Choroid plexus epithelial cell (primary cell): ENCODE measurements at places on chromosomes 2 and 18.
A peak's percentile ranks its signal among the peaks of the same experiment; 100 is the strongest.

DNA sequence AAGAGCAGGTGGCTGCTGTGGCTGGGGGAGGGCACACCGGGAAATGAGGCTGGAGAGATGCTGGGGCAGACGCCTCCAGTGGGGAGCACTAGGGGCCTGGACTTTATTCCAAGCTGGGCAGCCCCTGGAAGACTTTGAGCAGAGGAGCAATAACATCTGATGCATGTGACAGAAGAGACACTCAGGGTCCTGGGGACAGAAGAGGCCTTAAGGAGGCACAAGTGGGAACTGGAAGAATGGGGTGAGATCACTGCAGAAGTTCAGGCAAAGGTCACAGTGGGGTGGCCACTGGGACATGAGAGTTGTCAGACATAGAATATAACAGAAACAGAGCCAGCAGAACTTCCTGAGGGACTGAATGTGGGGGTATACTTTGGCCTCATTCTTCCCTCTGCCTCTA lies 24.0 kb downstream of the TGFA start:
- DNase-seq: no peak

DNA sequence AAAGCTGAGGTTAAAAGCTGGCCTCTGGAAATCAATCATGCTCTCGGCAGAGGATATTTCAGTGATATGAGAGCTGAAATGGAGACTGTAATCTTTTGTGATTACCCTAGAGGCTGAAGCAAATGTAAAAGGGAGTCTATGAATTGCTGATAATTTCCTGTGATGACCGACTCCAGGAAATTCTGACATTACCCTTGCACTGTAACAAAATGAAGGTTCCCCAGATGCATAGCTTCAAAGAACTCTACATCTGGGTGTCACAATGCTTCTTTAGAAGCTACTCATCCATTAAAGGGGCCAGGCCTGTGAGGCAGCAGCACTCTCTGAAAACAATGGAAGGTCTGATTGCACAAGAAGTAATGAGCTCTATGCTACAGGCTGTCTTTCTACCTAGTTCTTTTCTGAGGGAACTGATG lies 268.2 kb upstream of the SESTD1 start:
- no peak for DNase-seq

- no peak for DNase-seq
These were observed 37.0 kb downstream of the STK39 start for GRCh38 chr2:168210216-168210894.

DNA sequence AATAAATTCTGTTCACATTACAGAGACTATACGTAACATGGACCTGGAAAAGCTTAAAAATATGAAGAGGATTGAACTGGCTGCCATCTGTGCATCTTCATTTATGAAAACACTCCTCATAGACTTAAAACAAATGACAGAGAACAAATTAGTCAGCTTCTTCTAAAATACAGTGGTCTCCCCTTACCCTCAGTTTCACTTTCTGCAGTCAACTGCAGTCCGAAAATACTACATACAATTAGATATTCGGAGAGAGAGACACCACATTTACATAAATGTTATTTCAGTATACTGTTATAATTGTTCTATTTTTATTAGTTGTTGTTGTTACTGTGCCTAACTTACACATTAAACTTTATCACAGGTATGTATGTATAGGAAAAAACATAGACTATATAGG lies 6.5 kb downstream of the RNF103 start:
- DNase-seq: no peak

- no peak for DNase-seq
These were observed 21.3 kb upstream of the NCK2 start for GRCh38 chr2:105723431-105723830.

DNA sequence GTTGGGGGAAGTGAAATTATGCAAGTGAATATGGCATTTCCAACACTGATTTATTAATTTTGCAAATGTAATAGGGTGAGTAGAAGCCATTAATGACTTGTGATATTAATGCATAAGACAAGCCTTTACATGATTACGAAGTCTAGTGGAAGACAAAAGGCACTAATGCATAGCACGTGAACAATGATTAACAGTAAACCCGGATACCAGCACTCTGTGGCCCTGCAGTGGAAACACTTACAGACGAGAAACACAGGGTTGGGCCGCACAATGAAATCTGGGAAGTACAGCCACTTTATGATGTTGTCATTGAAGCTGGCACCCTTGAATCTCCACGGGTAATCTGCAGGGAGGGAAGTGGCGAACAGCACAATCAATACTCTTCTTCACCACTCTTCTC lies 233.4 kb downstream of the NAPG start:
- no peak for DNase-seq

DNA sequence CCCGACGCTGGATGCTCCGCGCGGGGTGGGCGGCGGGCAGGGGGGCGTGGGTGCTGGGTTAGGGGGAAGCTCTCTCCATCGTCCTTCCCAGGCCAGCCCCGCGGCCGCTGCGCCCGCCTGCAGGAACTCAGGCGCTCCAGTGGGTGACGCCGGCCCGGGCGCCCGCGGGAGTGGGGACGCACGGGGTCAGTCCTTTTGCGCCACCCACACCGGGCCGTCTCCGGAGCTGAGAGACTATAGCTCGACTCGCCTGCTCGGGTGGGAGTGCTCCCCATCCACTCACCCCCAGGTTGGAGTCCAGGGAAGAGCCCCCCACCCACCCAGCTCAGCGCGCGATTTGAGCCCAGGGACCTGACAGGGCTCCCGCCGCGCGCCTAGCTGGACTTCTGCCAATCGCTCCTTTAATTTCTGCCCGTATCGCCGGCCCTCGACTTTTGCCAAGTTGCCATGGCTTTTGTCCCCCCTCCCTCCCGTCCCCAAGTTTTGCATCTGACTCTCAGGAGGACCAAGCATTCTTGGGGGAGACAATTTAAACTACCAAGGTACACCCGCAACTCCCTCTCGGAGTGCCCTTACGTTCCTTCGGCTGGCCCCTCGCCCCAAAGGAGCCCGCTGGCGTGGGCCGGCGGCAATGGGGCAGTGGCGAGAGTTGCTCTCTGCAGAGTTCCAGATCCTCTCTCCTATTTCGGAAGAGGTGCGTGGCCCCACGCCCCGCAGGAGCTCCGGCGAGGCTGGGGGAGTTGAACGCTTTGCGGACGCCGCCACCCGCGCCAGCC lies 205.8 kb upstream of the SMAD2 start:
- DNase-seq: no peak

GRCh38 chr2:8541636-8542035 lies 140.2 kb upstream of the ID2 start:
- no peak for DNase-seq

- DNase-seq: peak; percentile 26
These were observed 16.7 kb downstream of the TSN start for GRCh38 chr2:121771976-121772742.

DNA sequence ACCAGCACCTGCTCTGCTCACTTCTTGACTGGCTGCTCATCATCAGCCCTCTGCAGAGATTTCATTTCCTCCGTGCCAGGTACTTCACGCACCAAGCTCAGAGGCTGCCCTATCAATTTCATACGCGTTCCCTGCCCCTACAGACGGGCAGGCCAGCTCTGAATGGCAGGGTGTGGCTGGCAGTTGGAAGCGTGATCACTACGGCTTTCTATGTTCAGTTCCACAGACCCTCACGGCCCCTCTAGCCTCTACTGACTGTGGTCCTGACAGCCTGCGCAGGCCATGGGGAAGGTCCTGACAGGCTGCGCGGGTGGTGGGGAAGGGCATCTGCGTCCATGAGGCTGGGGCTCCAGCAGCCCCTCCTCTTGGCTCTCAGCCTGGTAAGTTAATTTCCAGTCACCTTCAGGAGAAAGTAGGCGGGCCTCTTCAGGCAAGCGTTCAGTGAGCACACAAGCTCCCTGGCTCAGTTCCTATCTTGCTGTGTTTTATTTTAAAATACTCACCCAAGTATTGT lies 154.8 kb downstream of the ZNF236 start:
- DNase-seq: no peak

GRCh38 chr2:219573166-219573565 lies 1.1 kb downstream of the INHA start:
- DNase-seq: no peak

GRCh38 chr2:149430743-149431736 lies 100.7 kb downstream of the LYPD6 start:
- DNase-seq: no peak

DNA sequence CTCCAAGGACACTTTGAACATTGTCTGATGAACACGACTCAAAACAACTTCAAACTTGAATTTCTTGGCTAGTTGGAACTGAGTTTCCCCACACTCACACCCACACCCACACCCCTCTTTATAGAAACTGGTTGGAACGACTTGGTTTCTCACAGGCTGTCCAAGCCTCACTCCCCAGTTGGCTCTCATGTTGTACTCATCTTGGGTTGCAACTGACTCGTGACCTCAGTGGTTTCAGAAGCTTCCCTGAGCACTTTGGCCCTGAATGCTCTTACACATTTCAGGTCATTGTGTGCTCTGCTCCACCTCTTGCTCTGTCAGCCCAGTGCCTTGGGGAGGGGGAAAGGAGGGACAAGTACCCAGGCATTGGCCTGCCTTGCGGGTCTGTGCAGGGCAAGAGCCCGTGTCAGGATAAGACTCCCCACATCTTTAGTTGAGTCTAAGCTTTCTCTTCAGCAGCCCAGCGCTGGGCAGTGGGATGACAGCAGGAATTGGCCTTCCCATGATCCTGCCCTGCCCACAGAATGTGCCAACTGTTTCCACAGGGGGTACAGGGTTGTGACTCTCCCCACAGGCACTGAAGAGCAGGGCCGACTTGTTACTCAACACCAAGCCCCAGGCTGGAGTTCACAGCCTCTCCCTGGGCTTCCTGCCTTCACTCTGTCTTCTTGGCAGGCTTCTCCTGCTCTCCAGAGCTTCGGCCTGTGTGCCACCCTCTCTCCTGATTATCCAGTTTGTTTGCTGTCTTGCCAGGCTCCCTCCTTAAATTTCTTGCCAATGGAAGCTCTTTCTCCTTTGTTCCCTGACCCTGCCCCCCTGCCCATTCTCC lies 104.6 kb downstream of the RTN4 start:
- peak; percentile 78 for DNase-seq

GRCh38 chr2:45653122-45653913 lies 1.8 kb downstream of the PRKCE start:
- DNase-seq: peak; percentile 21

DNA sequence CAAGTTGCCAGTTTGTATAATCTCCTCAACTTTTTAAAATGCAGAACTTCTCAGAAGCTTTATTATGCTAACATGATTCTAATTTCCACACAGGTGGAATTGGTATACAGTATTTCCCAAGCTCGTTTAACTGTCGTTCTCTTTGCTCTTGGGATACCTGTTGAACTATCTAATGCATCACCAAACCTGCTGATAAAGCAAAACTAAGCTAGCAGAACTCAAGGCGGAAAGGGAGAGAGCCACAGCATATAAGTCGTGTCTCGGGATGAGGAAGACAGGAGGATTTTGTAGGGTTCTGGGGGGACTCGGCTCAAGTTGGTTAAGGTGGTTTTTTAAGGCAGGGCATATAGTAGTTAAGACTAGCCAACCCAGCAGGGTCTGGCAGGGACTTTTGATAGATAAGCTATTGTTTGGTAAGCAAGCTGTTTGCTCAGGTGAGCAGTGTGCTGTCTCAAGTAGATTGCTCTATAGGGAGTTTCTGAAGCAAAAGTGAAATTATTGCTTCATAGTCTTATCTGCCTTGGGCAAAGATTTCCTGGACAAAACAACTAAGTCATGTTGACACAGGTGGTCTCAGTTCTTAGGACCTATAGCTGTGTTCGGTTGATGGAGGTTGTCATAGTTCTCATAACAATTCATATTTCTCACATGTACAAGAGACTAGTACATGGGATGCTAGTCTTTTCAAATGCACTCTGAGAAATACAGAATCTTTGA lies 28.2 kb upstream of the CHRNA1 start:
- peak; percentile 25 for DNase-seq

DNA sequence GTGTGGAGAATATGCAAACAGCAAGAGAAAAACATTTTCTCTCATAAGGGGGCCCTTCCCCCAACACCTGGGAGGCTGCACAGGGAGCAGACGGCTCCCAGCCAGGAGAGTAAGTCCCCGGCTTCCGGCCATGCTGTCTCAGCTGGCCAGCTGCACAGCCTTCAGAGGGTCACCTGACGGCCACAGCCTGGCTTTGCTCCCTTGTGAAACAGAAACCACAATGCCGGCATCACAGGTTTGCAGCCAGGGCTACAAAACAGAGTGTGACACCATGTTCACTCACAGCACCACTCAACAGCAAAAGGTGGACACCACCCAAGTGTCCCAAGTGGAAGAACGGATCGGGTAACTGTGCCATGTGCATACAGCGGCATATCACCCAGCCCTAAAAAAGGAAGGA lies 86.9 kb upstream of the GPC1 start:
- DNase-seq: peak; percentile 33

DNA sequence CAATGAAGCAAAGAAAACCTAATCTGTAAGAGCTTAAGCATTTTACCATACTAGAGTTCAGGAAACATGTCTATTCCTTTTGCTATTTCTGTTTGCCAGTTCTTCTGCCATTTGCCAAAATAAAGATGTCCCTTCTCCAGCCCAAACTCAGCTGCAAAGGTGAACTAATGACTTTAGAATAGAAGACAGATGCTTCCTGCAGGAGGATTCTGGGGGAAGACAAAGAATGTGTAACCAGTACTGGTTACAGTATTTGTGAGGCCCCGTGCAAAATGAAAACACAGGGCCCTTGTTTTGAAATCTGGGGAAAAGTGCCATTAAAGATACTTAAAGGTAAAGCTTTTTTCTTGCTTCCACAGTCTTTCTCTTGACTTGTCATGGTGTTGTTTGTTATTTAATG lies 34.3 kb upstream of the MTX2 start:
- no peak for DNase-seq

DNA sequence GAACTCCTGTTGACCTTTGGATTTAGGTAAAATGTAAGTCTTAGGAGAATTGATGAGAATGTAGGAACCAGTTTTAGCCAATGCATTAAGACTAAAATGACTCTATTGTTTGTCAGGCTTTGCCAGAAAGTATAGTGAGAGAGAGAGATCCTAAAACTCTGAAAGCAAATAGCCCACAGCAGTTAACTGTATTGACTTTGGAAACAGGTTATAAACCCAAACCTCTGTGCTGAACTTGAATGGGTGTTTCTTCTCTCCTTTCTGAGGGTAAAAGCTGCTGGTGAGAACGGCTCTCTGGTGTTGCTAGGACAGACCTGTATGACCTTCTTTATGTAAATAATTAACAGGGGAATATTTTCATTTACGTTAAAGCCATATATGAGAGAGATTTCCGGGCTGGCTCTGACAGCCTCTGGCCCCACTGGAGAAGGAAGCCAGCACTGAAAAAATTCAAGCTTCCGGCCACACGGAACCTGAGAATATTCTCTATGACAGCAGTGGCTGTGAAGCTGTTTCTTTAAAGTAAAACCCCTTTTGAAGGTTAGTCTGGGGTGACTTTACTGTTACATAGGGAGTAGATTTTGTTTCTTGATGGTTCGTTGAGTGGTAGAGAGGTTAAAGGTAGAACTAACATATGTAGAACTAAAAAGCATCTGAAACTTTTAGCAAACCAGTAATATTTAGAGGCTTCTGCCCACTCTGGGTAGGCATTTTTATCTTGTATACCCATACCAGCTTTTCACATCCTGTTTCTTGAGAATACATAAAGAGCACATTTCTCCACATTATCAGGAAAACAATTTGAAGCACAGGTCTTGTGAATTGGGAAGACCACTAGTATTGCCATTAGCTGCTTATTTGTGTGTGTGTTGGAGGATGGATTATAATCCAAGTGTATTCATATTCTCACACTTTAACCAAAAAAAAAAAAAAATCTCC lies 123.8 kb downstream of the SPTBN1 start:
- no peak for DNase-seq
